ENCODE measurements at places on chromosomes 2 and 18.

DNA sequence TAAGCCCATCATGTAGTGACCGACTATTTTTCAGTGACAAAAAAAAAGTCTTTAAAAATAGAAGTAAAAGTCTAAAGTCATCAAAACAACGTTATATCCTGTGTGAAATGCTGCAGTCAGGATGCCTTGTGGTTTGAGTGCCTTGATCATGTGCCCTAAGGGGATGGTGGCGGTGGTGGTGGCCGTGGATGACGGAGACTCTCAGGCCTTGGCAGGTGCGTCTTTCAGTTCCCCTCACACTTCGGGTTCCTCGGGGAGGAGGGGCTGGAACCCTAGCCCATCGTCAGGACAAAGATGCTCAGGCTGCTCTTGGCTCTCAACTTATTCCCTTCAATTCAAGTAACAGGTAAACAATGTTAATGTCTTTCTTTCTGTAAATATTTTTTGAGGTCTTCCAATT lies at the start of gene CD28:
Gene CD28 (plus strand): TSS at position 237 of the 400 bp plus-strand sequence. CDS start 58 bp downstream, at position 295.
- DNase-seq = peak; percentile 89

GRCh38 chr2:29066997-29067605 lies 7.2 kb downstream of the PCARE start:
- DNase-seq = no peak

DNA sequence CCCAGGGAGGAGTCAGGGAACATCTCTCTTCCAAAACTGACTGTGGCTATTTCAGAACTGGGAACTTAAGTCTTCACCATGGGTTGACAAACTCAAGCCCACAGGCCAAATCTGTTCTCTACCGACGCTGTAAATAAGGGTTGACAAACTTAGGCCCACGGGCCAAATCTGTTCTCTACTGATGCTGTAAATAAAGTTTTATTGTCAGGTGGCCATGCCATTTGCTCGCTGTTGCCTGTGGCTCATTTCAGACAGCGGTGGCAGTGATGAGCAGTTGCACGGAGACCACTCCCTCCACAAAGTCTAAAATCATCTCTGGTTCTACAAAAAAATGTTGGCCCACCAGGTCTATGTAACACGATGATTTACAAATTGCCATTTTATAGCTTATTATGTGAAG lies 160.9 kb downstream of the MYT1L start:
- no peak for DNase-seq

GRCh38 chr2:238720232-238720672 lies 127.6 kb upstream of the TWIST2 start:
- DNase-seq = no peak

- DNase-seq = no peak
Measured at GRCh38 chr2:33104052-33104623, 157.4 kb downstream of the LTBP1 start.

DNA sequence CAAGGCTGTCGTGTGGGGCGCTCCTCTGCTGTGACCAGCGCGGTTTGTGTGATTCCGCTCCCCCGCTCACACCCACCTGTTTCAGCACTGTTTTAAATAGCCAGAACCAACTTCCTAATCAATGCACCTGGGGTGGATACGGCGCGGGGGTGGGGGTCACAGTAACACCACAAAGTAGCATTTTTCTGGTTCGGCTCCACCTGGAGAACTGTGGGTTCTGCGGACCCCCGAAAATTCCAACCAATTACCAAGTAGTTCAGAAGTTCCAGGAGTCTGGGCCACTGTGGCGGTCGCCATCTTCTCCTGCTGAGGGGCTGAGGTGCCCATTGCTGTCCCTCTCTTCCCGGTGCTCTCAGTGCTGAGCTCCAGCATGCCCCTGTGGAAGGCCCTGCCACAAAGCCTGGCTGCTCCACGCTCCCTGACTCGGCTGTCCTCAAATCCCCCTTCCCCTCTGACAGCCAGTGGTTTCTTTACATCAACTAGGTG lies 79.4 kb downstream of the GFPT1 start:
- DNase-seq = no peak

- DNase-seq = no peak
Measured at GRCh38 chr2:241003830-241004564, 5.6 kb downstream of the SNED1 start.

DNA sequence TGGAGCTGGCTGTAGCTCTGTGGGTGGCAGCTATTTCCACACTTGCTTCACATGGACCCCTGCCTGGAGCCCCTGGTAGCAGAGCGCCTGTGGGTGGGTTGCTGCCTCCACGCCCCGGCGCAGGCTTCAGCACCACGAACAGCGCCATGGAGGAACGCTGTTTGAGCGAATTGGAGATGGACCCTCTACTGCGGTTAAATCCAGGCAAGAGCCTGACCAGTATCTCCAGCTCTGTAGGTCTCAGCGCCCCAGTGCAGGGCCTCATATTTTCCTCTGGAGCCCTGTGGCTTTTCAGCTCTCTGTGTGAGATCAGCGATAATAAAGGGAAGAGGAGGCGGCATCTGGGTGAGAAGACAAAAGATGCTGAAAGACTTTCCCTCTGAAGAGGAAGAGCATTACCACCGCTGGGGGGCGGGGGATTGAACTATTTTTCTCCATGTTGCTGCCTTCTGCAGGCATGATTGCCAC lies 12.0 kb downstream of the ONECUT2 start:
- no peak for DNase-seq

- no peak for DNase-seq
Measured at GRCh38 chr2:16006537-16007166, 66.3 kb downstream of the MYCN start.

GRCh38 chr18:25282896-25283703 lies 68.9 kb downstream of the ZNF521 start:
- no peak for DNase-seq

DNA sequence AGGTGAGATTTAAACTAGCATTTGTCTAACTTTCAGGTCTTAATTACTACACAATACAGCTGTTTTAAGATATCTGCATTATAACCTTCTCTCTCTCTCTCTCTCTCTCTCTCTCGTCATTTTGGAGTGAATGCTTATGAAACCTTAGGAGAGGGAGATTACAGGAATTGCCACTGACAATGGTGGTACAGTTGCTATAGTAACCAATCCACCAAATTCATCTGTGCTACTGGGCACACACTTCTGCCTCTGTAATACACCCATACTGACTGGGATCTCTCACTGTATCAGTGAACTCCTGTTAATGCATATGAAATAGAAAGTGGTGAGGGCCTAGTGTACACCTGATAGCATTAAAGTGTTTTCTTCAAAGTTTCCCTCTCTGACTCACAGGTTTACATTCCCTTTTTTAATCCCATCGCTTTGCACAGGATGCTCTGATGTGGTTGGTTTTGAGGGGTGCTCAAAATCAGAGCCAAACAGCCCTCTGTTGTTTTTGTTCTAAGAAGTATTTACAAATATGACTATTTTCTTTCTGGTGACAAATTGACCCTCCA lies 13.1 kb downstream of the KLHL14 start:
- DNase-seq = no peak

DNA sequence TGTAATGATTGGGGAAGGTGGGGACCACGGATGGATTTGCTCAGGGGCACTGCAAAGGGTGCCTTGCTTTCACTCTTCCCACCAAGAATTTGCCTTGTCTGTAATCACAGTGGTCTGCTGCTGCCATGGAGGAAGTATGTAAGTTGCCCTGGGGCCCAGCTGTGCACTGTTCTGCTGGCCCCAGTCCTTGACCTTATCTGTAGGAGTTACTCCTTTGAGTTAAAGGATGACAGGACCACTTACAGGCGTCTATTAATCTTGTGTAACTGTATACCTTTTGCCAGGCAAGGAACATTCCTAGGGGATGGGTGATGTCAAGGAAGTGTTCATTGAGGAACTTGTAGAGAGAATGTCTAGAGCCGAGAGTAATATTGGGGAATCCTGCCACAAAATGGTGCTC lies 212.8 kb upstream of the LRRTM1 start:
- no peak for DNase-seq

DNA sequence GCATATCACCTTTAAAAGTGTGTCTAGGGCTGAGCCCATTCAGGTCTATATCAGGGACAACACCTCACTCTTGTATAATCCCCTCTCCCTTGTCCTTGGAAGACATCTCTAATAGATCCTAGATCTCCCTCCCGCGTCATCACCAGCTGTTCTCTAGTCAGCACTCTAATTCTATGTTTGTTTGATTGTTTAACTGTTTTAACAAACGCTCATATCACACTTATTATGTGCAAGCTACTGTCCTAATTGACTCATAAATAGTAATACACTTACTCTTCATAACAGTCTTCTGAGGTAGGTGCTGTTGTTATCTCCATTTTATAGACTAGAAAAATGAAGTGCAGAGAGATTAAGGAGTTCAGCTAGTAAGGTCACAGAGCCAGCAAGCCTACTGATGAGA lies 1.6 kb upstream of the ERMN start:
- DNase-seq = no peak

DNA sequence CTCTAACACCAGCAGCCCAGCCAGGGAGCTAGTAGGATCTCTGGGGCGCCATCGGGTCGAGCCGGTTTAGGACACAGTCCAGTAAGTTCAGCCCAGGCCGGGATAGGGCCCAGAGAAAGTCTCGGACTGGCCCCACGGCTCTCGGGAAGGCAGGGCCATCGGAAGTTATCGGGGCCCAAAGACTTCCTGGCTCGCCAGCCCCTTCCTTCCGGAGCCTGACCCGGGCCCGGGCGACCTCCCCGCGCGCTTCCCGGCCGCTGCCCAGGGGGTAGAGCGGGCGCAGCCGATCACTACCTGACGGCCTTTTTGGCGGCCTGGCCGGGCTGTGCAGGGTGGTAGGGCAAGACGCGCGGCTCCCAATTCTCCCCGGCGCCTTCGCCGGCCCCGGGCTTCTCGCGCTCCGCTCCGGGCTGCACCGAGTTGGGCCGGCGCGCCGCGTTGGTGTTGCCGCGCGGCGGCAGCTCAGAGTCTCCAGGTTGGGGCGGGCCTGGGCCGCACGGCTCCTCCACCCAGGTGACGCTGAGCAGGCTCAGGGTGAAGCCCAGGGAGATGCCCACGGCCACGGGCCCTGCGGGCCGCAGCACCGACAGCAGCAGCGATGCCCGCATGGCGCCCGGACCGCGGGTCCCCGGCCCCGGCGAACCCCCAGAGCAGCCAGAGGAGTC lies 546 bp downstream of the CHPF start:
- no peak for DNase-seq

DNA sequence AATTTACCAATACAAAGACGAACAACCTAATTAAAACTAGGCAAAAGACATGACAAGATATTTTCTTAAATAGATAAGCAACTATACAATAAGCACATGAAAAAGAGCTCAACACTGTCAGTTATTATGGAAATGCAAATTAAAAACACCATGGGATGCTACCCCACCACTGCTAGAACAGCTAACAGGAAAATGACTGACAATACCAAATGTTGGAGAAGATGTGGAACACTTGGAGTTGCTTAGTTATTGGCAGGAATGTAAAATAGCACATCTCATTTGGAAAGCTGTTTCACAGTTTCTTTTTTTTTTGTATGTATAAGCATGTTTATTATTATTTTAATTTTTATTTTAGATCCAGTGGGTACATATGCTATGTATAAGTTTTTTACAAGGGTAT lies 84.4 kb downstream of the CYRIA start:
- DNase-seq = no peak

DNA sequence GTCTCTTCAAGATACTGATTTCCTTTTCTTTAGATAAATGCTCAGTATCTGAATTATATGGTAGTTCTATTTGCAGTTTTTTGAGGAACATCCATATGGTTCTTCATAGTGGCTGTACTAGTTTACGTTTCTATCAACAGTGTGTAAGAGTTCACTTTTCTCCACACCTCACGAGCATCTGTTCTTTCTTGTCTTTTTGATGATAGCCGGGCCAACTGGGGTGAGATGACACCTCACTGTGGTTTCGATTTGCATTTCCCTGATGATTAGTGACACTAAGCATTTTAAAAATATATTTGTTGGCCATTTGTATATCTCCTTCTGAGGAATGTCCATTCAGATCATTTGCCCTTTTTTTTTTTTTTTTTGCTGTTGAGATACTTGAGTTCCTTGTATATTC lies 458.8 kb downstream of the SETBP1 start:
- DNase-seq = no peak

- no peak for DNase-seq
Measured at GRCh38 chr2:186456941-186457340, 29.1 kb upstream of the ZC3H15 start.

DNA sequence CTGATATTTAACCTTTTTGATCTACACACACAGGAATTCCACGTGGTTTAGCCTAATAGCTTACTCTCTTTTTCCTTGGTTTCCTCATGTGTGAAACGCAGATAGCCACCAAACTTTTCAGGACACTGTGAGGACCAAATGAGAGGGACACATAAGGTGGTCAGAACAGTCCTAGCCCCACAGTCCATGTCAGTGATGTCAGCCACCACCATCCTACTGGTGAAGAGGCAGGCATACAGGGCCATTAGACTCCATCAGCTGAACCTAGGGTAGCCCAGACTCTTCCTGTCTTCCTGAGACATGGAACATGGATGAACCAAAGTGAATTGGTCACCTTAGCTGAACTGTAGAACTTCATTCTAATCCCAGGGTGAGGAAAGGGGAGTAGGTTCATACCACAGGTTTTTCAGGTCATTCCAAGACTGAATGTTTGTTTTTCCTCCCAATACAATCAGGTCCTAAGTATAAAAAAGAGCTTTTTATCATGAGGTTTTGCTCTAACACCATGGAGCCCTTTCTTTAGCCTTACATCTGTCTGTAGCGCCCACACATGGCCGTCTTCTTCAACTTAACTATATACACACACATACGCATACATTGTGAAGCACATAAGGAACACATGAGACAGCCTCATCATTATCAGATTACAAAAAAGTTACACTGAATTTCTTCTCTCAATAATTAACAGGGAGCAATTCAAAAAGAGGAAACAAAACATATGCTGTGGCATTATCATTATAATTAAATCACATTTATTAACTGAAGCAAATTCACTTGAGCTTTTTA lies 18.5 kb upstream of the NFE2L2 start:
- DNase-seq = no peak

DNA sequence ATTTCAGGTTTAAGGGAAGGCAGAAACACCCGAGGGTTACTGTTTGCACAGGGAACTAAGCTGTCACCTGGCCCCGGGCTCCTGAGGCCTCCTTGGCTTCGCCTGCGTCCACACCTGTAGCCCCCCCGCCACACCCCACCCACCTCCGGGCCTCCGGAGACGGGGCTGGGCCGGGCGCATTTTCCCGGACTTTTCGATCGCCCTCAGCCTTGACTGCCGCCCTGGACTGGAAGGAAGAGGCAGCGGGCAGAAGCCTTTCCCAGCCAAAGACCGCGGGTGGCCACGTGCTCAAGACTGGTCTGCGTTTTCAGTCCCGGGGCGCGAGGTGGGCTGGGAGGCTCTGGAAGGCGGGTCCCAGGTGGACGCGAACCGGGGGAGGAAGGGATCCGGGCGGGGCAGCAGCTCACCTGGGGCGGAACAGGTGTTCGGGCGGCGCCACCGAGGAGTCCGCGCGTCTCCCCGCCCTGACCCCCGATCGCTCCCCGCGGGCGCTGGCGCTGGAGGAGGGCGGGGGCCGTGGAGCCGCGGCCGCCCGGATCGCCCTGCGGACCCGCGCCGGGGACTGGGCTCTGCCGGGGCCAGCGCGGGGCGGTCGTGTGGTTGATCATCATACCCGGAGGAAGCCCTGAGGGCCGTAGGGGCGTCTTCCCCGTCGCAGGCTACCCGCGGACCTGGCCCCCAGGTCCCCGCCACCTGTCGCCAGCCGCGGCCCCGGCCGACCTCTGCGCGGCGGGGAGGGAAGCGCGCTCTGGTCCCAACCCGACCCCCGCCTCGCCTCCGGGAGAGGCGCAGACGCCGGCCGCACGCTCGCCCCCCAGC lies 3.2 kb downstream of the ID2 start:
- DNase-seq = peak; percentile 21
